Activated CD4-positive, CD25-positive, alpha-beta regulatory T cell treated with anti-CD3 and anti-CD28 coated beads, Interleukin-2, amount 50 U/mL, for 16 hours (primary cell): ENCODE measurements at places on chromosomes 7 and 10.
A peak's percentile ranks its signal among the peaks of the same experiment; 100 is the strongest.

DNA sequence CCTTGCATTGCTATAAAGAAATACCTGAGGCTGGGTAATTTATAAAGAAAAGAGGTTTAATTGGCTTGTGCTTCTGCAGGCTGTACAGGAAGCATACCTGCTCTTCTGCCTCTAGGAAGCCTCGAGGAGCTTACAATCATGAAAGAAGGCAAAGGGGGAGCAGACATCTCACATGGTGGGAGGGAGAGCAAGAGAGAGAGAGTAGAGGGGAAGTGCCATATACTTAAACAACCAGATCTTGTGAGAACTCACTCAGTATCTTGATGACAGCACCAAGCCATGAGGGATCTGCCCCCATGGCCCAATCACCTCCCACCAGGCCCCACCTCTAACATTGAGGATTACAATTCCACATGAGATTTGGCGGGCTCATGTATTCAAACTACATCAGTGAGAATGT is 79.1 kb upstream of the HECW1 start:
- DNase-seq = no peak

GRCh38 chr7:158778471-158778870 is 50.8 kb downstream of the ESYT2 start:
- no peak for DNase-seq

DNA sequence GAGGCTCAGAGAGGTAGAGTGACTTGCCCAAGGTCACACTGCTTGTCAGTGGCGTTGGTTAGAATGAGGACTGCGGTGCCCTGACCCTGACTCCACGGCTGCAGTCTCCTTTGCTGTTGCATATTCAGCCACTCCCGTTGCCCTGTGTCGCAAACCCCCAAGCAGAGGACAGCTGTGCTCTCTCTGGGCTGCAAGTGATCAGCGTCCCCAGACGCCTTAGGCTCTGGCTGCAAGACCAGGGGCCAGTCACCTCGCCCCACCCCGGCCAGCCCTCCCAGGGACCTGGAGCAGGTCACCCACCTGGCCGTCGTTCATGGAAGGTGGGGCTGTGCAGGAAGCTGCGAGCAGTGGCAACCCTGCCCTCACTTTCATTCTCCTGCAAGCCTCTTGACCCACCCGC is 51.7 kb upstream of the NANOS1 start:
- no peak for DNase-seq

DNA sequence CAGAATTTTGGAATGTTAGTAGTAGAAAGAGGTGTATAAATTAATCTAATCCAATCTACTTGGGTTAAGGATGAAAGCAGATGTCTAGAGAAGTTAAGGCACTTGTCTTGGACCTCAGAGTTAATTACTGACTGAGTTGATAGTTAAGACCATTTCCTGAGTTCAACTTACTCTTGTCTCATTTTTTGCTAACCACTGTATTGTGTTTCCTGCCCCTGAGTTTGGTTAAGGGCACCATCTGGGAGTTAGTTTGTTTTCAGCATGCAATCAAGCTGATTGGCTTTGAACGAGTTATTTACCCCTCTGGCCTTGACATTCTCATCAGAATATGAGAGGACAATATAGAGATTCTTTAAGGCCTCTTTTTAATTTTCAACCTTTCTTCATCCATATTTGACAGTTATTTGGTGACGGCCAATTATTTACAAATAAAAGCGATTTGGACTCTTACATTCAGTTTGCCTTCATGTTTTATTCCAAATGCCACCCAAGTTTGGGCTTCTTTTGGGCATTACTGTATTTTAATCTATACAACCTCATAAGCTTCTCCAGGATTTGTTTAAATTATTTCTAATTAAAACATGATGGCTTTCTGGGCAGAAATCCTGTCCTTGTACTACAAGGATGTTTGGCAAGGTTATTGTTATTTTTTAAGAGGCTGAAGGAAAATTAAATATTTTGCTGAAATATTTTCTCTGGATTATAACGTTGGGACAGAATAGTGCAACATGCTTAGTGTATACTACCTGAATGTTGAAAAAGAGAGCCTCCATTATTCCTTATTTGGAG is 225.0 kb downstream of the CACNB2 start:
- no peak for DNase-seq

DNA sequence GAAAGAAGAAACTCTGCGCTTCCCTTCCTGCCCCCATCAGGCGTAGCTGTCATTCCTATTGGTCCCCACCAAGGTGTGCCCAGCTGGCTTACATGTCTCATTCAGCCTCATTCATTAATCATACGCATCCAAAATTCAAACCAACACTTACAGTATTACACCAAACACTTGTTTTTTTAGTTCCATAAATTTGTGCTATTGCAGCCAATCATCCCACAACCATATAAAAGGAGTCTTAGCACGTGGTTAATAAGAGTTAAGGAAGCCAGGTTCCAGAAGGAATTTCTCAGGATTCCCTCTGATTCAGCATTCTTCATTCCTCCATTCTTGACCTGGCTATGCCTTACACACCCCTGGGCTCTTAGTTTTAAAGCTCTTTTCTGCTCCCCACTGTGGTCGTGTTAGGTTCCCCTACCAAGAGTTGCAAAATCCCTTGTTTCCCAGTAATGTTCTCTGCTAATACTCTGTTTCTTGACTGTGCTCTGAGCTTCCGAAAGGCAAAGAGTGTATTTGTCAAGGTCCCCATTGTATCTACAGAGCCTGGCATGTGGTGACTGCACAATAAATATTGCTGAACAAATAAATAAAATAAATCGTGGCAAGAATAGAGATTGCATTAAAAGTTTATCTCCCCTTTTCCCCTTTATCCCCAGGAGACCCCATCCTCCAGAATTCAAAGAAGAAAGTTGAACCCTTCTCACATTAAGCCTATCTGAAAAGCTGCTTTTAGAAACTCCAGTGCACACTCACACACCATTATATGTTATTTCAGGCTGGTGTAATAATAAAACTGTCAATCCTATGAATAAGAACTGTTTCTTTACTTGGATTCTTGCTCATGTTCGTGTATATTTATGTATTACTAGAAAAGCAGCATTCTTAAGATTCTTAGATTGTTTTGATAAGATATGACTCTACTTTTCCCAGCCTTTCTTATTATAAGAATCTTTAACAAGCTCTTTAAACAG is 514.4 kb downstream of the INHBA start:
- no peak for DNase-seq

DNA sequence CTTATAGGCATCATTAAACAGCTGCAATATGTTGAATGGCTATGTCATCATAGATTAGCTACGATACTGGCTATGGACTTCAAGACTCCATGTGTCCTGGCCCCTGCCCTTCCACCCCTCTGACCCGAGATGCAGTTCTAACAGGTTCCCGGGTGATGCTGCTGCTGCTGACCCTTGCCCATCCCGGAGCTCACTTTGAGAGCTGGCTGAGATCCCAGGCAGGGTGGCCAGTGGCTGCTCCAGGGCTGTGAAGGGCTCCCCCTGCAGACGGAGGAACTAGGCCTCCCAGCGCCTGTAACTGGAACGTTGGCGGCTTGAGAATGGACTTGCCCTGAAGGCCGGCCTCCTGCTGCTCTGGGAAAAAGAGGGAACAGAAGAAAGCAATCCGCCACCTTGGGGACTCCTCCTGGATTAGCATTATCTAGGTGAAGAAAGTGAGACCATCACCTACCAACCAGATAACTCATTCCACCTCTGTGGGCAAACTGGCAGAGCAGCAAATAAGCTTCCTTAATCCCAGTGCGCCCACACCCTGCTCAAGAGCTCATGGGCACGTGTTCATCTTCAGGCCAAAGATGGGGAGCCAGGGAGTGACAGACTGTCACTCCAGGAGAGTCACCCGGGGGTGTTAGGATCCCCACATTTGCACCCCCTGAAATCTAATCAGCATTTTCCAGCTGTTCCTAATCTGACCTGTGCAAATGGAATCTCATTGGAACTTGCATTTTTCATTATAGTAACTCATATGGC is 56.8 kb downstream of the PARP12 start:
- no peak for DNase-seq

- DNase-seq = no peak
These were observed 219.3 kb downstream of the JAZF1 start for GRCh38 chr7:27961255-27961654.

DNA sequence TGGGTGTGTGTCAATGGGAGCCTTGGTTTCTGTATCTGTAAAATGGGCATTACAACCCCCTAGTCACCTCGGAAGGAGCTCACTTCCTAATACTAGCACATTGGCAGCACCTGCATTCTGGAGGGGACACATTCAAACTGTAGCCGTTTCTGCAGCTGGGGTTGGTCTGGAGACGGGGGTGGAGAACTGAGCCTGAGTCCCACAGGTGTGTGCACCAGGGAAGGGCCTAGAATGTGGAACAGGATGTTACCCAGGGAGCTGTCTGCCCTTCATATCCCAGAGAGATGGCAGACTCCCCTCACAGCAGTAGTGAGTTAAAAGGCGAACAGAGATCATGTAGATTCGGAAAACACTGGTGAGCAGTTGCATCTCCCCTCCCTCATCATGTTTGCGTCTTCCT is 272.8 kb upstream of the ZNF32 start:
- DNase-seq = no peak

DNA sequence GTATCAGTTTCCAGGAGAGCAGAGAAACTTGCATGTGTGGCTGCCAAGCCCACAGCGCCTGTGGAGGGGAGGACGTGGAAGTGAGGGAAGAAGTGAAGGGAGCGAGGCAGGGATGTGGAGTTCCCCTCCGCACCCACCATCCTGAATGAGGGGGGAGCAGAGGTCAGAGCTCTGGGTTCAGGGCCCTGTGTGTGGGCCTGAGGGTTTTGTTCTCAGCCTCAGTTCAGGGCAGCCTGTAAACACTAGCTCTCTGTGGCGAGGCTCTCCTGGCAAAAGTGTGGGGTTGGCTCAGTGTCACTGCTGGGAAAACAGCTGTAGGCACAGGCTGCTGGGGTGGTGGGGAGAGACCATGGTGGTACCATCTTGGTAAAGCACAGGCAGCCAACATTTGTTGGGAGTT is 108.4 kb downstream of the C10orf105 start:
- no peak for DNase-seq

GRCh38 chr7:69693042-69693441 is 94.8 kb downstream of the AUTS2 start:
- no peak for DNase-seq

DNA sequence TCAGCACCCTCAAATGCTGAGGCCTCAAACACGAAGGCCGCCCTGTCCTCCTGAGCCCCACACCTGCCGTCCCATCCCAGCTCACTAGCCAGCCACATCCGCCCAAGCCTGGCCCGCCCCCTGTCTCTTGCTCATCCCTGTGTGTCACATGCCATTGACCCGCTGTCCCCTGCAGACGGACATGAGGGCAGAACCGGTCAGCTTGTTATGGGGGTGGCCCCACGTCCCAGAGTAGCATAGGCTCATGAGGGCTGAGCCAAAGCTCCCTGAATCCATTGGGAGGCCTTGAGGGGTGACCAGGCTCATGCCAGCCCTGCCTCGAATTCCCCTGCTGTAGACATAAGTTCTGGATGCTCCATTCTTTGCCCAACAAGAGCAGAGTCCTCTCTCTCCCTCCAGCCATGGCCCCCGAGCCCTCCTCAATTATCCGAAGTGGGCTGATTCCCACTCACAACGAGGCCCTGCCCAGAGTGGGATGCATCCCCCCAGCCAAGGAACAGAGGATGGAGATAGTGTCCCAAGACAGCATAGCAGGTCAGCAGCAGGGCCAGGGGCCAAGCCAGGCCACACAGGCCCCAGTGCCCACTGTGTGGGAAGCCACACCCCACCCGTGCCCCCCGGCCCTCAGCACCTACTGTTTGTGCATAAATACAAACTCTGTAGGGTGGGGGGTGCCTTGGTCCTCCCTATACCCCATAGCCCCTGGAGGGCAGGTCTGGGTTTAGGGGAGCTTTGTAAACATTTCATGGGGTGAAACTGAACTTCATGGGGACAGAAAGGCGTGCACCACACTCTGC is 42.1 kb downstream of the EBF3 start:
- DNase-seq = no peak

- DNase-seq = peak; percentile 65
These were observed 15.6 kb upstream of the PPIF start for GRCh38 chr10:79331709-79332108.

DNA sequence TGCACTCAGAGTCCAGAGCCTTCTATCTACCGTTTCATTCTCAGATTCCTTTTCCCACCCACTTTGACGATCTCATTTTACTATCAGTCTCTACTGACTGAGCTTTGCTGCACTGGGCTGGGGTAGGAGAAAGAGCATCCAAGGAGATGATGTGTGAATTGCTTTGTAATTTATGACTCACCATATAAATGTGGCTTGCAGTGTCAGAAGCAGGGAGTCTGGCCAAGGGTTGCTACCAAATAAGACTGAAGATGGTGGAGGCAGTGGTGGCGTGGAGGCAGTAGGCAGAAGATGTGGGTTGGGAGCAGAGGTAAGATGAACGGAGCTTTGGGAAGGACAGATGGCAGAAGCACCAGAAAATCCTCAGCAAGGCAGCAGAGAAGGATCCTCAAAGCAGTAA is 73.3 kb upstream of the AGK start:
- DNase-seq = no peak

DNA sequence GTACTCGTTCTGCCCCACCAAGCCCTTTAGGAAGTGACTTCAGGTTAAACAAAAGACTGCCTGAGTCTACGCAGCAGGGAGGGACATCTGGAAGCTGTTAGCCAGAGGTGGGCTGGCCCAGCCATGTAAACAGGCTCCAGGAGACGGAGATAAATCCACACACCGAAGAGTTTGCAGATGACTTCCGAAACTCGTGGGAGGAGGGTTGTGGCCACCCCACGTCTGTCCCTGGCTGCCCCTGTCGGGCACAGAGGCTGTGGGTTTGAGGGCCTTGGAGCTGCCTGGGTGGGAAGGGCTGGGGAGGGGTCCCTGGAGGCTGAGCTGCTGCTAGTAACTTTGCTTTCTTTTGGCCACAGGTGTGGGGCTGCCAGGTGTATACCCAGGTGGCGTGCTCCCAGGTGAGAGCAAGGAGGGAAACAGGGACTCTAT is 15.6 kb downstream of the ELN start:
- no peak for DNase-seq

DNA sequence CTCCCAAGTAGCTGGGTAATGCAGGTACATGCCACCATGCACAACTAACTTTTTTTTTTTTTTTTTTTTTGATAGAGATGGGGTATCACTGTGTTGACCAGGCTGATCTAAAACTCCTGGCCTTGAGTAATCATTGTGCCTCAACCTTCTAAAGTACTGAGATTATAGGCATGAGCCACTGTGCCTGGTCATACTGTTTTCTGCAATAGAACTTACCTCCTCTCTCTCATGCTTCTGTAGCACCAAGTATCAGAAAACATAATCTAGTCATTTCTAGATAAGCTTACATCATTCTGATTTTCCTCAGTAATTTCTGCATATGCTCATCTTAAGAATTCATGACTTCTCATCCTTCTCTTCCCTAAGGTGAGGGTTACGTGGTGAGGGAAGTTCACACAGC is 210.0 kb downstream of the IMMP2L start:
- no peak for DNase-seq

GRCh38 chr10:100760726-100761125 is 15.3 kb downstream of the PAX2 start:
- no peak for DNase-seq

GRCh38 chr7:72343991-72344390 is 68.1 kb downstream of the CALN1 start:
- DNase-seq = no peak
